ENCODE measurements at places on chromosomes 11 and 22.

GRCh38 chr22:28714043-28714628 is 27.5 kb downstream of the CHEK2 start:
- no peak for DNase-seq

- DNase-seq = no peak
These were observed 120.4 kb upstream of the TTC12 start for GRCh38 chr11:113193946-113194345.

- DNase-seq = no peak
These were observed 60.7 kb downstream of the MCM5 start for GRCh38 chr22:35460688-35461087.

DNA sequence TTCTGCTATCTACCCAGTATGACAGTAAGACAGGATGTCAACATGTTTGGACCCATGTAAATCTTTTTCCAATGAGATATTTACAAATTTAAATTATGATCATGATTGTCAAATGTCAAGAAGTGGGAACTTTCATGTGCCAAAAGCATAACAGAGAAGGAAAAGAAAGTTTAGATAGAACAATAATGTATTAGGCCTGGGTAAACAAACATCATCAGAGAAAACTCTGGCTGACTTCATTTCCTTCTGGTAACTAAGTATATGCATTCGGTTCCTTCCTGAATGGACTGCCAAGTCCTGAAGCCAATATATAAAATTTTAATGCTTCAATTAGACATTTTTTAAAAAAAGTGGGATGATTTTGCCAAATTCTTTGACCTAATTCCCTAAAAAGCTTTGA is 16.5 kb downstream of the RNF141 start:
- no peak for DNase-seq

DNA sequence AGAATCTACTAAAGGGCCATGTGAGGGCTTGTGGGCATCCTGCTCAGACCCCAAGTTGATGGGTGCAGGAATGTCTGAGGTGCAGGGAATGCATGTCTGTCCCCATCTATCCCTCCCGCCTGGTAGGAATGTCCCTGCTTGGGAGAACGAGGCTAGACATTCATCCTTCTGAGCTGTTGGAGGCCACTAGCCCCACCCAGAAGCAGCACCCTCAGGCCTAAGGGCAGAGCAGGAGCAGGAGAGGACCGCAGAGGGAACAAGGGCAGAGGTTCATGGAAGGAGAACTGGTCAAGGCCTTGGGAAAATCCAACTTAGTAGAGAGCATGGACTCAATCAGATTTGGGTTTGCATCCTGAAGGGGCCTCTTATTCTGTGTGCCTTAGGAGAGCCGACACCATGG is 22.1 kb upstream of the LMO1 start:
- DNase-seq = no peak

DNA sequence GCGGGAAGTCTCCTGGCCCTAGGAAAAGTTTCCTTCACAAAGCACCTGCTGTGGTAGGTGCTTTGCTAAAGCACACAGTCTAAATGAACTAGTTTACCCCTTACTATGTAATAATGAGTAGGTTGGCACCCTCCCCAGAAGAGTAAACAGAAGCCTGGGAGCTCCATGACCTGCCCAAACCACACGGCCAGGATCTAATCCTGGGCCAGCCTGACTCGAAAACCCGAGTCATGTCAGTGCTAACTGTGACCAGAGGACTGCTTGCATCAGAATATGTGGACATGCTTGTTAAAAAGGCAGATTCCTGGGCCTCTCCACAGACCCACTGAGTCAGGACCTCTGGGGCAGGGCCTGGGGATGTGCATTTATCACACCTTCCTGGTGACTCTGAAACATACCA is 67.7 kb downstream of the PANX1 start:
- DNase-seq = no peak

DNA sequence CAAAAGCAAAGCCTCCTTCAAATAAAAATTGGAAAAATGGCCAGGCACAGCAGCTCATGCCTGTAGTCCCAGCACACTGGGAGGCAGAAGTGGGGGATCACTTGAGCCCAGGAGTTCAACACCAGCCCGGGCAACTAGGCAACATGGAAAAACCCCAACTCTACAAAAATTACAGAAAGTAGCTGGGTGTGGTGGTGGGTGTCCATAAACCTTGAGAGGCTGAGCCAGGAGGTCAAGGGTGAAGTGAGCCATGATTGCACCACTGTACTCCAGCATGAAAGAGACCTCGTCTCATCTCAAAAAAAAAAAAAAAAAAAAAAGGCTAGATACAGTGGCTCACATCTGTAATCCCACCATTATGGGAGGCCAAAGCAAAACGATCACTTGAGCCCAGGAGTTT is 22.3 kb downstream of the DDX6 start:
- DNase-seq = no peak

- DNase-seq = no peak
These were observed 117.4 kb downstream of the KIAA1671 start for GRCh38 chr22:25069758-25070481.

- DNase-seq = no peak
These were observed 71.8 kb downstream of the PHF21A start for GRCh38 chr11:46049325-46049897.

DNA sequence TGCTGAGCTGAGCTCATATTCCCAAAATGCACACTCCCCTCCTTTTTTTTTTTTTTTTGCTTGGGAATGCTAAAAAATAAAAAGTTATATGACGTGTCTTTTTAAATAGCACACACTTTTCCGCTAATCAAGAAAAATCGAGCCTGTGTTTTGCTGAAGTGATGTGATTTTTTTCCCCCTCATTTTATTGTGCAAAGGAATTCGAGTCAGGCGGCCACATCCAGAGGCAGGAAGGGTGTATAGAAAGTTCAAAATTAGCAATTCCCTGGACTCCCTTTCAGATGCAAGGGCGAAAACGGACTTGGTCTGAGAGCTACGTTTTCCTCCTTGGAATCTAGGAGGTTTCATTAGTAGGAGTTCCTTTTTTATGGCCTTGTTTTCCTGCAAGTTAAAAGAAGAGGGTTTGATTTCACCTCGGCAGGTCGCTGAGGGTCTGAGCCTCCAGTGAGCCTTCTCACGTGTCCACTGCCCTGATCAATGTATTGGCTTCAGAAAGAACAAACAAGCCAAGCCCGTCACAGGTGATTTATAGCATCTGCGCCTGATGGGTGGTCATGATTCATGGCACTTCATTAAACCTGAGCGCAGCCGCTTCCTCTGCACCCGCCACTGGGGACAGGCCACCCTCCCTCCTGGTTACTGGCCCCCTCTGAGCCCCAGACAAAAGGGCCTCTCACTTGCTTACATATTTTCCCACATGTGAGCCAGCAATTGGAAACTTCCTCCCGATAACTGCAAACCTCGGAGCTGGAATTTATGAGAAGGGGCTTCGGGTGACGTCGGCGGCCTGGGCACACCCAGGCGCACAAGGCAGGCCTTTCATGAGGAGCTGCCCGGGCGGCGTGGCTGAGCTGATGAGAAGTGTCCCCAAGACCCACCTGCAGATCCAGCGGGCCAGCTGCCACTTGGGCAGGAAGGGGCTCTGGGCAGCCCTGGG is 64.4 kb upstream of the LINC01488 start:
- no peak for DNase-seq

DNA sequence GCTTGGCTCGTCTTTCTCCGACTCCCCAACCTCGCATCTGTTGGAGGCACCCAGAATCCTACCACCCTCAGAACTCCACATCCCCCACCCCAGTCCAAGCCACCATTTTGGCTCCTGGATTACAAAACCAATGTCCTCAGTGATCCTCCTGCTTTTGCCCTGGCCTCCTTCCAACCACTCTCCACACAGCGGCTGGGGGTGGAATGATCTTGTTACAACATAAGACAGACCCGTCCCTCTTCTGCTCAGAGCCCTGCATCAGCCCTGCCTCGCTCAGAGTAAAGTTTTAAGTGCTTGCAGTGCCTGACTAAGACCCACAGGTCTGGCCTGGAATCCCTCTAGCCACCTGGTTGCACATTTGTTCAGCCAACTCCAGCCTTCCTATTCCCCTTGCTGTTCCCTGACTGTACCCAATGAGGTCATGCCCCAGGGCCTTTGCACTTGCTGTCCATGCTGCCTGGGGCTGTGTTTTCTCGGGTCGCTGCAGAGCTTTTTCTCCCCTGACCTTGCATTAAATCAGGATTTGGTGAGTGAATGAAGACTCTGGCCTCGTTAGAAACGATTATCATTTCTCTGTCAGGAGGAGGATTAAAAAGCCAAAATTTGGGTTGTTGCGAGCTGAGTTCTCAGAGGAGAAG is 67.3 kb downstream of the IGF2 start:
- DNase-seq = no peak

DNA sequence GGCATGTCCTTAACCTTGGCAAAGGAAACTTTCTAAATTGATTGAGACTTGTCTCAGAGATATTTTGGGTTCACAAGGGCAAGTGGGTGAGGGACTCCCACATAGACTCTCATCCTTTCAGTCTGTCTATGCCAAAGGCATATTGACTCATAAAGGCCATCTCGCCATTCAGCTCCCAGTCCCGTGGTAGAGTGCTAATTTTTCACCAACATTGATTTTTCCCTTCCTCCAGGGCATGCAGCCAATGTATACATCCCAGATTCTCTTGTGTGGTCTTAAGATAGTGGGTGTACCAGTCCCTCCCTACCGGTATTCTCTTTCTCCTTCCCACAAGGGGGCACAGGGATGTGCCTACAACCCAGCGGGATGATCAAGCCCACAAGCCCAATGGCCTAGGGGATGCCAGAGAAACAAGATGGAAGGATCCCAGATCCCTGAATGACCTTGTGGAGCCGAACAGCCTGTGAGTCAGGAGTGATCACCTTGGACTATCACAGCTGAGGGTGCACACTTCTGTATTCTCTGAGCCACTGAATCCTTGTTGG is 7.9 kb downstream of the C11orf96 start:
- DNase-seq = no peak

- DNase-seq = no peak
These were observed 9.1 kb upstream of the CCDC34 start for GRCh38 chr11:27372164-27372563.

DNA sequence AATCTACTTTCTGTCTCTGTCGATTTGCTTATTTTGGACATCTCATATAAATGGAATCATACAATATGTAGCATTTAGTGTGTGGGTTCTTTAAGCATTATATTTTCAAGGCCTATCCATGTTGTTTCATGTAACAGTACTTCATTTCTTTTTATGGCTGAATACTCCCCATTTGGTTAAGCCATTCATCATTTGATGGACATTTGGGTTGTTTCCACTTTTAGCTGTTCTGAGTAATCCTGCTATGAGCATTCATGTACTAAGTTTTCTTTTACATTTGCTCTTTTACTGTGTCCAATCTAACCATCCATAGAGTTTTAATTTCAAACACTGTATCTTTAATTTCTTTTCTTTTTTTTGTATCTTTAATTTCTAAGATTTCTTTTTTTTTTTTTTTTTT is 55.6 kb upstream of the SPTBN2 start:
- no peak for DNase-seq

Measured in globus pallidus (tissue), 1 donor.